OCI-LY7 (cell line): ENCODE measurements at places on chromosomes 2 and 18.

DNA sequence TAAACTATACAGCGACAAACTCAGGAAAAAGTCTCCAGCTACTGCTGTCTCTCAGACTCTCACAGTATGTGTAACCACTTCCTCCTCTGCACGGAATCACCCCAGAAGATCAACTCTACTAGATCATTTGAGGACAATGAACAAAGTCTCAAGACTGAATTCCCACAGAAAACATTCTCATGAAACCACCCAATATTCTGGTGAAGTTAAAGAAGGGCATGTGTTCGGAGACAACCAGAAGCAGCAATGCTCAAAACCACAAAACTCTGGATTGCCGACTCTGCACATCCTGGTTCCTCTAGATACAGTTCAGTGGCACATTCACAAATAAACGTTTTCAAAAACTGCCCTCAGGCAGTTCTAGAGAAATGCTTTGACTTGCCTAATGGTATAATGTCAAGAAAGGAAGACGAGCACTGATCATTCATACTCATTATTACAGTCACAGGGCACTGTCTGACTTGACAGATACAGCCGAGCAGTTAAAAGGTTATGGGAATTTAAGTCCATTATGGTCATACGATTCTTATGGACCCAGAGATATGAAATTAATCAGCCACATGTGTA is 91.9 kb upstream of the STK17B start:
- peak; percentile 72 for DNase-seq

DNA sequence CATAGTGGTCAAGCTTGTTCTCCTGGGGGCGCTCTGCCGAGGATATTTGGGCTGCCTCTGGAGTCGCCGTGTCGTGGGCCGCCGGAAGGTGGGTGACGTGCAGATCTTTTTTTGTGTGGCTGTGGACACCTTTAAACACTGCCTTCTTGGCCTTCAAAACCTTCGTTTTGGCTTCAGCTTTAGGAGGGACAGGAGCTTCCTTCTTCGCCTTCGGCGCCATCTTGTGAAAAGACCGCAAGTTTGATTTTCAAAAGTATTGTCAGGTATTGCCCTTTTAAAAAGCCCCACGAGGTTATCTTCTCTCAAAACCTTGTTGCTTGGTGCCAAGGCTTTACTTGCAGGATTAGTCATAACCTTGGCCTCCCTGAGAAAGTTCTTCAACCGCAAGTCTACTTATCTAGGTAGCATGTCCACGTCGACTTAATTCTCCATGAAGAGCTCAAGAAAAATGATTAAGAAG is 20.8 kb downstream of the LAMA3 start:
- DNase-seq: no peak

DNA sequence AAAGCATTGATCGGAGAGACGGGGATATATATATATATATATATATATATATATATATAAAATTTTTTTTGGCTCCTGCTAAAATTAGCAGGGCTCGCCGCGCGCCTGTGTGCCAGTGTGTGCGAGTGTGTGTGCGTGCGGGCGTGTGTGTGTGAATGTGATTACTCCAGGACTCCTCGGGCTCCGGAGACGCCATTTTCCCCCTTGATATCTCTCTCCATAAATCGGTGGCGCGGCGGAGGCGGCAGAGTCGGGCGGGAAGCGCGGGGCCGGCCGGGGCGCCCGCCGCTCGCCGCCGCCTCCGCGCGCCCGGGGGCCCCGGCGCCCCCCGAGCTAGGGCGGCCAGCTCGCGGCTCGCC is 795 bp upstream of the SETBP1 start:
- peak; percentile 52 for DNase-seq

DNA sequence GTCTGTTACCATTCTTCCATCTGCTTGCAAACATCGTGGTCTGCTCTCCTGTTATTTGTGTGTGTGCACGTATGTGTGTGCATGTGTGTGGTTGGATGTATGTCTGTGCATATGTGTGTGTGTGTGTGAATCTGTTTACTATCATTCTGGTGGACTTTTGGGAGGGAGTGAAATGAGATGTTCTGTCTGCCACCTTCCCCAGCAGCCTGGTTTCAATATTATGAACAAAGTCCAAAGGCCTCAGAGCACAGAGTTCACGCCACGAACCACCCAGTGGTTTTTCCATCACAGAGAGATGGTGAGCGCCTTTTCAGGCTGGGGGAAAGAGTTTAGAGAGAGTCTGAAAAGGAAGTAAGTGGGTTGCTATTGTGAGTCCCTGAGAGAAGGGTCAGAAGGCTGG is 67.1 kb upstream of the YWHAQ start:
- DNase-seq: no peak
